Activated CD8-positive, alpha-beta memory T cell treated with anti-CD3 and anti-CD28 coated beads, Interleukin-2, amount 10 ng/mL, durations not matched to agents 7 days and 5 days (primary cell): ENCODE measurements at places on chromosomes 5 and 9. TPM values are rescaled to one million over a fixed set of nuclear protein-coding genes. Genes with fewer than 3 reads are reported as not detected.
A peak's percentile ranks its signal among the peaks of the same experiment; 100 is the strongest.

GRCh38 chr5:133610489-133611356 is 1.6 kb downstream of the FSTL4 start:
- peak; percentile 48 for DNase-seq

GRCh38 chr9:95670122-95670521 is 153.4 kb upstream of the PTCH1 start:
- DNase-seq: no peak

DNA sequence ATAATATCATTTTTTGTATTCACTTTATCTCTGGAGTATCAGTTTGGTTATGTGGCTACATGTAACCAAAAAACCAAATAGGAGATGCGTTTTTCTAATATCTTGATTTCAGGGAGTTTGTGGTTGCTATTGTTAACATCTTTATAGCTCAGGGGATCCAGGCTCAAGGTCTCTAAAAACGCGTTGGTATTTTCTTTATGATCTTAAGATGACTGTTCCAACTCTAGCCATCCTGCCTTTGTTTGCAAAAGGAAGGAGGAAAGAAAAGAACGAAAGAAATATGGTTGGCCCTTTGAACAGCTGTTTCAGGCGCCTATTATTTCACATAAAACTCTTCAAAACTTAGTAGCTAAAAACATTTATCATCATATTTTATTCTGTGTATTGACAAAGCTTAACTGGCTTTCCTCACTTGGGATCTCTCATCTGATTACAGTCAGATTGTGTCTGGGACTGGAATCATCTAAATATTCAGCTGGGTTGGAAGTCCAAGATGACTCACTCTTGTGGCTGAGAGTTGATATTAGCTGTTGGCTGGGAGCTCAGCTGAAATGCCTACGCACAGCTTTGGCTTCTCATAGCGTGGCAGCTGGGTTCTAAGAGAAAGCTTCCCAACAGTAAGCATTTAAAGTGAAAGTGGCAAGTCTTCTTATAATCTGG is 60.1 kb downstream of the FAM174A start:
- no peak for DNase-seq

GRCh38 chr5:91885291-91886265 is 502.5 kb upstream of the ARRDC3 start:
- DNase-seq: no peak

The PRDM9 gene
- total RNA-seq: not detected
